ENCODE measurements at places on chromosomes 2 and 18.

GRCh38 chr2:56084111-56084901, 99.5 kb upstream of the CCDC85A start:
- no peak for DNase-seq

GRCh38 chr2:8872821-8873432, 35.5 kb upstream of the KIDINS220 start:
- DNase-seq: no peak

- no peak for DNase-seq
Measured at GRCh38 chr18:6868033-6868432, 138.5 kb downstream of the ARHGAP28 start.

- no peak for DNase-seq
Measured at GRCh38 chr2:204566439-204566838, 21.2 kb downstream of the PARD3B start.

DNA sequence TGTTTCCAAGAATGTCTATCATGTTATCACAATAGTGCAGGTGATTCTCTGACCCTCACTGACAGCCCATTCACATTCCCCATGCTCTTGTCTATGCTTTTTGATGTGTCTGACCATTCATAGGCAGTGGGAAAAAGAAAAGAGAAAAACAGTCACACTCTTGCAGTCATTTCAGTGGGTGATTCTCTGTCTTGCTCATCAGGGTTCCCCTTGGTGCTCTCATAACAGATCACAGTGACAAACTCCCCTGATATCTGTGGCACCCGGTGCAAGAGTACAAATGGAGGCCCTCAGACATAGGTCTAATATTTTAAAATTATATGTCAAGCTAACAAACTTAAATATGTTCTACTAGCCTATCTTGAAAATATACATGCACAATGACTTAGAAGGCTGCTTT, 72.7 kb upstream of the PPP1CB start:
- DNase-seq: no peak

DNA sequence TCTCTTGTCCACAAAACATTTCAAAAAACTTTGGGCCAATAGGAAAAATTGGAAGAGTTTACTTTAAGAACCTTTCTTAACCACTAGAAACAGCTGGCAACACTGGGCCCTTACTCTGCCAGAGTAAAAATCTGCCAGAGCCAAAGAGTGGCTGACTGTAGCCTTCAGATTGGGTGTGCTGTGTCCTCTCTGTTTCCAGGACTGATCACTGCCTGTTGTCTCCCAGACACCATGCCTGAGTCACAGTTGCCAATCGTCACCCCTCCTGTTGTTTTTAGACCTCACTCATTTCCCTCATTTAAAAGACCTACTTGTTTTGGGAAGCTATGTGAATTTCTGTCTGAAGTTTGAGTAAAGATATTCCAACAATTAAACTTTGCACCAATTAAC, 159.1 kb downstream of the PPP1R1C start:
- peak; percentile 35 for DNase-seq

DNA sequence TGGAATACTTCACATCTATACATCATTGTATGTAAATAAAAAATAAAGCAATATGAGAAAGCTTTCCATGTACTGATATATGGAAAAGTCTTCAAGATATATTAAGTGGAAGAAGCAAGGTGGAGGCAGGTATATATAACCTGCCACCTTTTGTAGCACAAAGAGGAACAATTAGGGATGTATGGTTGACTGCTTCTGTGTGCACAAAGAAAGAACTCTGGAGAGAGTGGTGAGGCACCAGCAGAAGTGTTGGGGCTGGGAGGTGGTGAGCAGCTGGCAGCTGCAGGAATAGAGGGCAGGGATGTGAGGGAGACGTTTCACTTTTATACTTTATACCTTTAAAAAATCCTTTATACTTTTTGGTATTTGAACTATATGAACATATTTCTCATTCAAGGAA, 26.1 kb downstream of the KIF5C start:
- DNase-seq: no peak

All from left ventricle myocardium superior (tissue), 1 donor.